GM20000 (cell line): ENCODE measurements at places on chromosomes 12 and 14.

DNA sequence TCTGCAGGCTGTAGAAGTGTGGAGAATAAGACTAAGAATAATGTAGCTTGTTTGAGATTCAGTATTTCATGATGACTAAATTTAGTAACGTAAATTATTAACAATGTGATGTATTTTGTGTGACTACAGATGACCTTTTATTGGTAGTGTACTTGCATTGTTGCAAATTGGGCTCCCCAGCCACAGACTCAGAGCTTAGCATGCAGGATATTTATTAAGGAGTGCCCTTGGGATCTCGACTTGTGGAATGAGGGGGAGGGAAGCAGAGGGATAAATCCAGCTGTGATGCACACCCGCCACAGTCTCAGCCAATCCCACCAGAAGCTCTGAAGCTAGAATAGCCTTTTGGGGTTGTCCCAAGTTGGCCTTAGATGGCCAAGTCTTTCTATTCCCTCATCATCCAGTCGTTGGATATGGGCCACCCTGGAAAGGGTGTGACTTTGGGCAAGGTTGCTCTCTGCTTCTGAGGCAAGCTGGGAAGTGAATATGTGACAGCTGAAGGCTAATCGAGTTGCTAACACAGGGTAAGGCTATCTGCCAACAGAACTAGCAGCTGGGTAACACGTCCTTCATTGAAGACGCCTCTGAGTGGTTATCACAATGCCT is 42.1 kb upstream of the USP44 start:
- no peak for DNase-seq

GRCh38 chr12:94458877-94459727 is 565 bp downstream of the CEP83 start:
- peak; percentile 14 for DNase-seq

DNA sequence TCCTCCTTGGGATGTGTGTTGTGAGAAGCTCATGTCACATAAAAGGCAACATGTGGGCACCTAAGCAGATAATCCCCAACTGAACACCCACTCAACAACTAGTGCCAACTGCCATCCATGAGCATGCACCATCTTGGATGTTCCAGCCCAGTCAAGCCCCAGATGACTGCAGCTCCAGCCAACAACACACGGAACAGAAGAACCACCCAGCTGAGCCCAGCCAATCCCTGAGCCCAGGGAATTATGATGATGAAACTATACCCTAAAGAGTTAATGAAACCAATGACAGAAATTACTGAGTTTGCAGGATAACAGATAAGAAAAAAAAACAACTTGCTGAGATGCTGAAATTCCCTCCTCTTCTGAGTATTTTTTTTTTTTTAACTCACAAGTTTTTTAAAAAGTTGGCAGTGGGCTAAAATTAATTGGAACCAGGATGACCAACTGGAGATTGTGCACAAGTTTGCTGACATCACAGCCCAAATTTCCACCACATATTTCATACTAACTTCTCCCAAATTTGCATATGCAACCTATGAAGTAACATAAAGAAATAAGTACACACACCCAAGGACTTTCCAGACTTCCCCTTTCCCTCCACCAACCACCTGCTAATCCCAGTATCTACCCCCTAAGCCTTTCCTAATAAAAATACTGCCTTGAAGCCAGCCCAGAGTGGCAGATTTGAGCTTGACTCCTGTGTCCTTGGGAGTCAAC is 124.5 kb downstream of the KSR2 start:
- DNase-seq: no peak

DNA sequence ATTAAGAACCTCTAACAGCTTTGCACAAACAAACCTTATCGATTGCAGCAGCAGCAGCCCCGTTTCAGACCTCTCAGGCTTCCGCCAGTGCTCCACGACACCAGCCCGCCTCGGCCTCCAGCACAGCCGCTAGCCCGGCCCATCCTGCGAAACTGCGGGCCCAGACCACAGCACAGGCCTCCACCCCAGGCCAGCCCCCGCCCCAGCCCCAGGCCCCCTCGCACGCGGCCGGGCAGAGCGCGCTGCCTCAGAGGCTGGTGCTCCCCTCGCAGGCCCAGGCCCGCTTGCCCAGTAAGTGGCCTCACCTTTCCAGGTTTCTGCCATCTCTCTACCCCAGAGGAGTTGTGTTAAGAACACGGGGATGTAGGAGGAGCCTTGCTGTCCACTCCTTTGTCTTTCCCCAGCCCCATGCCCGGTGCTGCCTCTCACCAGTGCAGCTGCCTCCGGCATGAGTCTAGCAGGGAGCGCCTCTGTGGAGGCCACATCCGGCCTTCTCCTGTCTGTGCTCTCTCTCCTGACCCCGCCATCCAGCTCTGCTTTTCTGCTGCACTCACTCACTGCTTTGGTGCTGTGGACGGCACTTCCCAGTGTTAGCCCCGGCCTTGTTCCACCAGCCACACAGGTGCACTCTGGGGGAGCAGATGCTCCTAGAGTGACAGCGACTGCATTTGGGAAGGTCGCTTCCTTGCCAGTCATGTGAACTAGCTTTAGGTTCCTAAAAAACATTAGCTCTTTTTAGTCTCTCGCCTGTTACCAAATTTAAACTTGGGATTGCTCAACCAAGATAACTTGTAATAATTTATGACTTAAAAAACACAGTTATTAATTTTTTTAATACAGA is 71.5 kb downstream of the EP400 start:
- no peak for DNase-seq

DNA sequence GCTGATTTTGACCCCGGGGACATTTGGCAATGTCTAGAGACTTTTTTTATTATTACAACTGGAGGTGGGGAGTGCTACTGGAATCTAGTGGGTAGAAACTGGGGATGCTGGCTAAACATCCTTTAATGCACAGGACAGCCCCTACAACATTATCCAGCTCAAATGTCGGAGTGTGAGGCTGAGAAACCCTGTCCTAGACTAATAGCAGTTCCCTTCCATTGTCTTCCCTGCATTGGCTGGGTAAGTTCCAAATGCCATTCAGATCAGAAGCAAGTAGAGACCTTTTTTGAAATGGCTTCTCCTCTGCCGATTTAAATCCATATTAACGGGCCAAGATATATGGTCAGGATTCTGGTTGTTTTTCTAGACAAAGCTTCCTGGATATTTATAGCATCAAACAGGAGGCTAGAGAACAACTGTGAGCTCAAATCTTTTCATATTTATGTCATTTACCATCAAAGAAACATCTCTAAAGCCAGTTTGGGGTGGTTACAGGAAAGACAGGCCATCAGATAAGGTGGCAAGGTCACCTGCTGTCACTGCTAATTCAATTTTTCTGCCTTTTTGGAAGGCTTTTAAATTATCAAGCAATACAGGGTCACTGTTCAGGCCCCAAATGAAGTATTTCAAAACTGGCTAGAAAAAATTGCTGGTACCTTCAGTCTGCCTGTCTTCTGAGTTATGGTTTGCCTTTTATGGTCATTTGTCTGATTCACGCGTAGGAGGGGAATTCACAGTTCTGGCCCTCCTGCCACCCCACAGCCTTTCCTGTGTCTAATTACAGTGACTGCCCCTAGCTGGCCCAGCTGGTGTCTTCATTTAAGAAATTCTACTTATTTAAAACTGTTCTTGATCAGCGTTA is 20.1 kb upstream of the AKAP5 start:
- DNase-seq: peak; percentile 80

- peak; percentile 31 for DNase-seq
Observed at GRCh38 chr14:64209444-64210131, 84.6 kb downstream of the ESR2 start.

DNA sequence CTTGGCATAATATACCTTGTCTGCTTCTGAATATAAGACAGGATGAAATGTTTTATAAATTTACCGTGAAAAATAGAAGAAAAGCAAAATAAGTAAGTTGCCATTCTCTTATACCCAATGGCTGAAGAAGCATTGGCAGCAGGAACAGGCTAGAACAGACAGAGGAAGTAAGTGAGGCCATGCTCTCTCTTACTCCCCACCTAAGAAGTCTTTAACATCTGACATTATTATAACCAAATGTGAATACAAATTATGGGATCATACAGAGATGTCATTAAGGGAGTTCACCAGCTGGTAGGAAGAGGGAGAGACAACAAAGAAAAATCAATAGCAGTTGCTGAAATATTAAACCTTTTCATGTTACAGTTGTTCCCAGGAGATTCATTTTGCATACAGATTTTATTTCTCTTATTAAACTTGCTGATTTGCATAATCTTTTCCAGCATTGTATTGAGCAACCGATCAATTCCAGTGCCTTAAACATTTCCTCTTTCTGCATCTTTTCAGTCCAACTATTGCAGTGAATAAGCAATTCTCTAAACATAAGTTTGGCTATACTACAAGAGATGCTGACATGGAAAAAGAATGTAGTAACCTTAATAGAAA is 270.6 kb downstream of the SLC6A15 start:
- no peak for DNase-seq

- no peak for DNase-seq
Observed at GRCh38 chr14:71956920-71957563, 24.8 kb downstream of the RGS6 start.

DNA sequence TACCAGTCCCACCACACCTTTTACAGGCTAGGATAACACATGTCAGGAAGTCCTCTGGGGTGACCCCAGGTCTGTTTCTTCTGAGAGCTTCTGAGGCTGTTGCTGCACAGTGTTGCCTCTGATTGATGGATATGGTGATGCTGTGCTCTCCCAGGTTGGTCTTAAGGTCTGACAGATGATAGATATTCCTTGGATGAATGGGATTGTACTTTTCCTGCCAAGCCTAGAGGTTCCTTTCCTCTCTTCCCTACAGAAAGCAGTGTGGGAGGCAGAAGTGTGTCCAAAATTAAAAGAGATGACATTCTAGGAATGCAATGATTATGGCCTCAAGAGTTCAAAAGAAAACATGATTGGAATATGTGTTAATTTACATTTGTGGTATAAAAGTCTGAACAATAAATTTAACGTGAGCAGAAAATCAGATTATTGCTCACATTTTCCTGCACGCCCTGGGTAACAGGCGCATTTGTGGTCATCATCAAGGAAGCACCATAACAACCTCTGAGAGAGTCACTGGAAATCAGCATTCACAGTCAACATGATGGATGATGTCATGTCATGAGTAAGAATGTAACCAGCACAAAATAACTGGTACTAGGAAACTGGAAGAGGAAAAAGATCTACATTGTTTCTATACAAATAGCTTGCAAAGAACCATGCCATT is 73.7 kb downstream of the BBS10 start:
- DNase-seq: no peak

GRCh38 chr14:55339770-55340169 is 68.5 kb downstream of the FBXO34 start:
- peak; percentile 50 for DNase-seq

DNA sequence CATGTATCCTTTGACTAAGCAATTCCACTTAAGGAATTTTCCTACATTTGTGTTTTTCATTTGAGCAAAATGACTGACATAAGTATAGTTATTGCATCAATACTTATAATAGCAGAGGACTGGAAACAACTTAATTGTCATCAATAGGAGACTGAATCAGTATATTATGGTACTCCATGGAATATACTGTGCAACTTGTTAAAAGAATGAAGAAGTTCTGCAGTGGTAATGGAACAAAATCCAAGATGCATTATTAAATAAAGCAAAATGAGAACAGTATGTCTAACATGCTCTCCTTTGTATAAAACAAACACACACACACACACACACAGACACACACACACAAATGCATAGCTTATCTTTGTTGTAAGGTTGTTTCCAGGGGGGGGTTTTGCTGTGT is 303.1 kb downstream of the RAD51B start:
- DNase-seq: no peak

DNA sequence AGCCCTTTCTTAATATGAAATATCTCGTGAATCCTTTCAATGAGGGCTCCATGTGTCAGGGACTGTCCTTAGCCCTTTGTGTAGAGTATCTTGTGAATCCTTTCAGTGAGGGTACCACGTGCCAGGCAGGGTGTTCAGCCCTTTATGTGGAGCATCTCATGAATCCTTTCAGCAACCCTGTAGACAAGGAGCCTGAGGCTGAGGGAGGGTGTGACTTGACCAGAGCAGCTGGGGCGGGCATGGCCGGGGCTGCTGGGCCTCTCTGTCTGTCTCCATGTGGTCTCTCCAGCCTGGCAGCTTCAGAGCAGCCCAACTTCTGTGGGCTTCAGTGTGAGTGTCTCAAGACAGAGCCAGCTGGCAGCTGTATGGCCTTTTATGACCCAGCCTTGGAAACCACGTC is 140.2 kb downstream of the AACS start:
- no peak for DNase-seq

GRCh38 chr14:93893661-93894261 is 33.4 kb upstream of the FAM181A start:
- DNase-seq: no peak

DNA sequence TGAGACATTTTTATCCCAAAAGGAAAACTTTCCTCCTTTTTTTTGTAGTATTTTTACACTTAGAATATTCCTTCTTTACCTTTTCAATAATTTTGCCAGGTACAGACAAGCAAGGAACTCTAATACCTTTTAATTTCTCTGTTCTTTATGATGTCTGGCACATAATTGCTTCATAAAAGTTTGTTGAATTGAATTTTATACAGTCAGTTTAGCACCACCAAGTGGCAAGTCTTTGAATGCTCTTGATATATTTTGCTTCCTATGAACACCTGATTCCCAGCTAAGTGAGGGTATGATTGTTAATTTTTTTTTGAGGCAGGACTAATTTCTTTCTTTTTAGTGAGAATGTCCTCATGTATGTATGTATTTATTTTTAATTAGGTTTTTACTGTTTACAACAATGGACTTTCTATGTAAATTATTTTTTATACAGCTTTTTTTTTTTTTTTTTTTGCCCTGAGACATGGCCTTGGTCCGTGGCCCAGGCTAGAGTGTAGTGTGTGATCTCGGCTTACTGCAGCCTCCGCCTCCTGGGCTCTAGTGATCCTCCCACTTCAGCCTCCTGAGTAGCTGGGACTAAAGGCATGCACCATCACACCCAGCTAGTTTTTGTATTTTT is 6.9 kb downstream of the TBC1D15 start:
- no peak for DNase-seq

DNA sequence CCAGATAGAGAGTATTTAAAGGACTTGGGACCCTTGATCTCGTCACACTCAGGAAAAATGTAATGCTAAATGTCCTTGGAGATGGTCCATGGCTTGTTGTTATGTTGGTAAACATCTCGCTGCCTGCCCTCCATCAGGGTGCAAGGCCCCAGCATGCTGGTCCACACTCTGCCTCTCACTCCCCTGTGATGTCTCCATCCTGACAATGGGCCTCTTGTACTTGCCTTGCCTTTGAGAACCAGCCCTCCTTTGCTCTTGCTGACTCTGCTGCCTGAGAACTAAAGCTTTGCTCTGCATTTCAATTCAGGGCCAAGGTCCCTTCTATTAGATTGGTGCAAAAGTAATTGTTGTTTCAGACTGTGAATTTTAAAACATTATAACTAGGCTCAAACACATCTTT is 131.0 kb upstream of the LMNTD1 start:
- DNase-seq: no peak

- DNase-seq: no peak
Observed at GRCh38 chr14:103483600-103483999, 39.0 kb downstream of the CKB start.

GRCh38 chr12:20549108-20549719 is 145.9 kb upstream of the SLCO1C1 start:
- DNase-seq: no peak
